ENCODE measurements at places on chromosomes 1 and 21.

GRCh38 chr1:101632548-101633272, 364.0 kb downstream of the OLFM3 start:
- DNase-seq = no peak

- no peak for DNase-seq
Observed at GRCh38 chr1:112676543-112676942, 2.1 kb downstream of the MOV10 start.

DNA sequence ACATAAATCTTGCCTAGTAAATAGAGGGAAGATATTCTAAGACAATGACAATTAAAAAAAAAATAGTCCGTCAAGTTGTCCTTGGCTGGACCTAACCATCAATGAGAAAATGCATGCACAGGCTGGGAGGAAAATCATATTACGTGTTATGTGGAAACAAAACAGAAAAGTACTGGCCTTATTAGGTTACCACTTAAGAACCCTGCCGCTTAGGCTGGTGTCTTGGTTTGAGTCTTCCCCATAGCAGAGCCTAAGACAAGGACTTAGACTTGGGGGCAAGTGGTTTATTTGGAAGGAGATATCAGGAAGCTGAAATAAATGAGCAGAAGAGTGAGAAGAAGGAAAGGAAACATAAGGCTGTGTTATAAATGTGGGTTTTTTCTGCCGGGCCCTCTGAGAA, 186.4 kb downstream of the MRPL39 start:
- DNase-seq = no peak

DNA sequence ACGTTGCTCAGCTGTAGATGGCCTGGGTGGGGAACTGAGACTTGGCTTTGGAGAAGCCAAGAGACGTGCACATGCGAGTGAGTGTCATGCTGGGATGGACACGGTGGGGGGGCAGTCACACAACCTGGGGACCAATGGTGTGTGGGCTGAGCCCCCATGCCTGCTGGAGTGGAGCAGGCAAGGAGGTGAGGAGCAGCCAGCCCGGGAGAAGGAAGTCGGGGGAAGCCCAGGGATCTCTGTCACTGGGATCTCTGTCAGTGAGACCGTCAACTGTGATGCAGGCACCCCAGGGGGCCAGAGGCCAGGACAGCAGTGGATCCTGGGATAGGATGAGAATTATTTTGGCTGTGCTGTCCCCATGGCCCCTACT, 11.0 kb upstream of the ZNF669 start:
- no peak for DNase-seq

- no peak for DNase-seq
Observed at GRCh38 chr1:196779093-196779492, 4.5 kb downstream of the CFHR3 start.

Data from amygdala (tissue), 56 donors.